ENCODE measurements at places on chromosomes 7 and 10.

DNA sequence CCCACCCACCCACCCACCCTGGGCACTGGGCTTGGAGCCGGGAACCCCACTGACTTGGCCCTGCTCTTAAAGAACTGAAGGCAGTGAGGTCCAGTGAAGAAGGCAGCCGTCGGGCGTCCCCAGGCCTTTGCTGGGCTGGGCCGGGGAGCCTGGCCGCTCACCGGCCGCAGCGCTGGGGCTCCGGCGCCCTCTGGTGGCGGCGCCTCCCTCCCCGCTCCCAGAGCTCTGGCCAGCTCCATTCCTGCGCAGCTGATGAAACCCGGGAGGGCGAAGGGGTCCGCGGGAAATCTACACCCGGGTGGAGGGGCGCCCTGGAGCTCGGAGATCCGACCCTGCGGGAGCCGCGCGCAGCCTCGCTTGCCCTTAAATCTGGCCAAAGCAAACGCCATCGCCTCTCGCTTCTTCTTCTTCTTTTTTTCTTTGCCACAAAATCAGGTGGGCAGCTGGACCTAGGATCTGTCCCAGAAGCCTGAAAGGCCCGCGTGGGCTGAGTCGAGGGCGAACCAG lies 1.7 kb upstream of the CXCL12 start:
- DNase-seq, result no peak

DNA sequence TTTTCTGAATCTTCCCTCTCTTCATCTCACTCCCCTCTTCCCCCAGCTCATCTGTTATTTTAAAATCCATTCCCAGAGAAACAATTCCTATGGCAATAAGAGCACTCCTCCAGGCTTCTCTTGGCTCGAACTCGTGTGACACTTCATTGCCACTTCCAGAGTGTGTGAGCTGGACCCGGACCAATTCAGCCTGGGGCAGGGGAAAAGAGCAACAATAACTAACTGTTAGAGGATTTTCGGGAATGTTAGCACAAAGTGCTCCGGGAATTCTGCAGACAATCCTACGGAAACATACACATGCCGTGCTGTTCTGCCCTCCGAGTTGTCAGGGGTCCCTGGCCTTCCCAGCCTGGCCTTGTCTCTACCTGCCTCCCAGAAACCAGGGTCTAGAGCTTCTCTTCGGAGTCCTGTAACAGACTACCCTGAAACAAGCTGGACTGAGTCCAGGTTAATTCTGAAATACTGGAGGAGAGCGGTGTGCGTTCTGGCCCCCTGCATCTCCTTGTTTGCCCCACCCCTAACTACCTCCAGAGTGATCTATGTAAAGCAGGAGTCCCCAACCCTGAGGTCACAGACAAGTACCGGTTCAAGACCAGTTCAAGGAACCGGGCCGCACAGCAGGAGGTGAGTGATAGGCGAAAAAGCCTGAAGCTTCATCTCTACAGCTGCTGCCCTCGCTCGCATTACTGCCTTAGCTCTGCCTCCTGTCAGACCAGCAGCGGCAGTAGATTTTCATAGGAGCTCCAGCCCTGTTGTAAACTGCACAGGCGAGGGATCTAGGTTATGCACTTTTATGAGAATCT lies 11.3 kb downstream of the COL26A1 start:
- DNase-seq, result no peak

- no peak for DNase-seq
These were observed 270.7 kb upstream of the IGFBP3 start for GRCh38 chr7:46191776-46192175.

GRCh38 chr10:24438800-24439199 lies 229.9 kb downstream of the KIAA1217 start:
- no peak for DNase-seq
